ENCODE measurements at places on chromosomes 2 and 18. TPM values are rescaled to one million over a fixed set of nuclear protein-coding genes. Genes with fewer than 3 reads are reported as not detected.

DNA sequence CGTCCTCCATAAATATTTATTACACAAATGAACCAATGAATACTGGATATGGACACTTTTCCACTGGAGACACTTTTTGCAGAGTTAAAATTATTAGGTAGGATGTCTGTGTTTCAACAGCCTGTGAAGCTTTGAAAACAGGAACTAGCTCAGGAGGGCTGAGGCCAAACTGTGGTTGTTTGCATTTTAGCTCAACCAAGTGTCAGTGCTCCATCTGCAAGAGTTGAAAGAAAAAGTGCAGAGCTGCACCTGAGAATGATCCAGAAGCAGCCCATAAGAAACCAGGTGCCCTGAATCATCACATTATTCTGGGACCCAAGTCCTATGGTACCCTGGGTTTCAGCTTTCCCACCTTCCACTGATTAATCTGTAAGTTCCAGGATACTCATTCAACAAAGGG is 180.4 kb downstream of the TRIB2 start:
- no peak for DNase-seq
- no peaks in the 10 kb centered on the region for H3K4me1 ChIP-seq
- H3K36me3 ChIP-seq = no peaks in the 10 kb centered on the region
- no peak overlapping the region for H3K27ac ChIP-seq
- no peaks in the 10 kb centered on the region for H3K27me3 ChIP-seq

DNA sequence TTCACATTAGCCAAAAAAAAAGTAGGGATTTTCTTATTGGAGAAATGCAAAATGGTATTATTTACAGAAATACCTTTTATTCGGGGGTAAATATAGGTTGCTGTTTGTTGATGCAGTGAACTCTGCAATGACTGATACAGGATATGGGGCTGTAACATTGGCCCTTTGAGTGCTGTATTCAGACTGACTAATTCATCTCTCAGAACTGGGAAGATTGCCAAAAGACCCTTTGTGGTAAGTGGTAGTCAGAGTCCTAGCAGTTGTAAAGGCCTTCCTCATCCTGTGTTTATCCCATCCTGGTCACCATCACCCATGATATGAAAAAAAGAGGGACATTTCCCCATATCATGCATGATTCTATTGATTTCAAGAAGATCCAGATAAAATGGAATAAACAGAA is 14.0 kb upstream of the DCC start:
- H3K27ac ChIP-seq = no peak overlapping the region
- no peaks in the 10 kb centered on the region for H3K4me1 ChIP-seq
- no peak for DNase-seq
- H3K27me3 ChIP-seq = peaks cover 59% of the 10 kb centered on the region
- H3K36me3 ChIP-seq = no peaks in the 10 kb centered on the region

DNA sequence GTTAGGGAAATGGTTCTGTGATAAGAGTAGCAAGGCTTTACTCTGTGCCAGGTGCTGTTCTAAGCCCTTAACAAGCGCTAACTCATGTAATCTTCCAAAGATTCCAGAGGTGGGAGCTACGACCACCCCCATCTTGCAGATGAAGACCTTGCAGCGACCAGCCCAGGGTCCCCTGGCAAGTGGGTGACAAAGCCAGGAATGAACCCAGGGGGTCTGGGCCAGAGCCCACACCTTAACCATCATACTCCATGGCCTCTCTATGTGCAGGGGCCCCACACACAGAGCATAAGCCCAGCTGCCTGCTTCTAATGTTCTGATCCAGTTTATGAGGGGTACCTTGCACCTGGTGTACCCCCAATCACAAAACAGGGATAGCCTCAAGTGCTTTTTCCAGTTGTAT is 105.3 kb downstream of the ZBTB7C start:
- H3K27me3 ChIP-seq = peaks cover 43% of the 10 kb centered on the region
- H3K4me3 ChIP-seq = no peak overlapping the region

DNA sequence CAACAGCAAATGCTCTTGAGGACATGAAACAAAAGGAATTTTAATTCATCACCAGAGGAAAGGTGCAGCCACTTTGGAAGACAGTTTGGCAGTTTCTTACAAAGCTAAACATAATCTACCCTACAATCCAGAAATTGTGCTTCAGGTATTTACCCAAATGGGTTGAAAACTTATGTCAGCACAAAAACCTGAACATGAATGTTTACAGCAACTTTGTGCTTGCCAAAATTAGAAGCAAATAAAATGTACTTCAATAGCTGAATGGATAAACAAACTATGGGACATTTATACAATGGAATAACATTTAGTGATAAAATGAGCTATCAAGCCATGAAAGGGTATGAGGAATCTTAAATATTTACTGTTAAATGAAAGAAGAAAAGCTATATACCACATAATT is 6.9 kb upstream of the MAP2 start:
- no peaks in the 10 kb centered on the region for H3K4me1 ChIP-seq
- DNase-seq = no peak
- no peaks in the 10 kb centered on the region for H3K36me3 ChIP-seq
- H3K4me3 ChIP-seq = no peak overlapping the region
- H3K27ac ChIP-seq = no peak overlapping the region
- no peaks in the 10 kb centered on the region for H3K27me3 ChIP-seq

DNA sequence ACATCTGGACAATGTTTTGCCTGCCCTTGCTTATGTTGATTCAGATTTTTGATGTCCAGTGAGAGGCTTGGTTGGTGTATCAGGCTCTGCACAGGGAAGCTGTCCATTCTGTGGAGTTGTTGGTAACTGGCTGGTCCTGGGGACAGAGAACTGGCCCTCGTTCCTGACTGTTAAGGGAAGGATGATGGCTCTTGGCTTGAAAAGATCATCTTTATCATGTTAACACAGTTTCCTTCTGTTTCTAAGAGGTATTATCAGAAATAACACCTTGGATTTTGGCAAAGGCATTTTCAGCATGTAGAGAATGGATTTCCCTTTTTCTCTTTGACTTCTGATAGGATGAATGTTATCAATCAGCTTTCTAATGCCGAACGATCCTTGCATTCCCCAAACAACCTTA is 19.3 kb downstream of the STK25 start:
- no peak for DNase-seq
- no peak overlapping the region for H3K4me3 ChIP-seq
- H3K36me3 ChIP-seq = peaks cover 42% of the 10 kb centered on the region
- no peak overlapping the region for H3K27ac ChIP-seq

The PLEKHB2 gene
- 113 TPM for total RNA-seq

The MC4R gene
- not detected for total RNA-seq

Data from Calu3 (cell line).